AG09319 (cell line): ENCODE measurements at places on chromosomes 1 and 21.

DNA sequence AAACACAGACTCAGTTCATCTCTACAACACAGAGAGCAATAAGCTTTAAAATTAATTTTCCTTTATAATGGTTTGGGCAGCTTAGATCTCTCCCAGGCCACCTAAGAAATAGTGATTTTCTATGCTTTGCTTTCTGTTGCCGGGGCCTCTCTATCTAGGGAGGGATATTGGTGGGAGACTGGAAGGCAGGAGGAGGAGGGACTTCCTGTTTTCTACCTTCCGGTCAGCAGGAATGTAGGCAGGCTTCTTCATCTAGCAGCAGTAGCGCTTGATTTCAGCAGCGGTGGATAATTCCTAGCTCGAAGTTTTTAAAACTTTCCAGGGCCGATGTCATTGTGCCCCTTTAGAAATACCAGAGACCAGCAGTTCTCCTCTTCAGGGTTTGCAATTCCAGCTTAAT is 5.1 kb upstream of the DESI2 start:
- no peak for DNase-seq

GRCh38 chr21:45709173-45709572 is 65.6 kb downstream of the PCBP3 start:
- no peak for DNase-seq

DNA sequence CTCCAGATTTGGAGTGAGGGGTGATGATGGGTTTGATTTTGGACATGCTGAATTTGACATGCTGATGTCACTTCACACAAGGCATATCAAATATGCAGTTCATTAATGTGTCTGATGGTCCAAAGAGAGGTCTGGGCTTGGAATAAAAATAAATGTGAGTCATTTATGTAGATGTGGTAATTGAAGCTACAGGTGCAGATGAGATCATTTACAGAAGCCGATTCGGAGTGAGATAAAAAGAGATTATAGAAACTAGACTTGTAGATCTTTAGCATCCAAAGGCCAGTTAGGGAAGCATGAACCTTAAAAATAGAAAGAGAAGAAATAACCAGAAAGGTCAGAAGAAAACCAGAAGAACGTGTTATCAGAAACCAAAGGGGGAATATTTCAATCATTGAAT is 350.9 kb upstream of the ZP4 start:
- no peak for DNase-seq

DNA sequence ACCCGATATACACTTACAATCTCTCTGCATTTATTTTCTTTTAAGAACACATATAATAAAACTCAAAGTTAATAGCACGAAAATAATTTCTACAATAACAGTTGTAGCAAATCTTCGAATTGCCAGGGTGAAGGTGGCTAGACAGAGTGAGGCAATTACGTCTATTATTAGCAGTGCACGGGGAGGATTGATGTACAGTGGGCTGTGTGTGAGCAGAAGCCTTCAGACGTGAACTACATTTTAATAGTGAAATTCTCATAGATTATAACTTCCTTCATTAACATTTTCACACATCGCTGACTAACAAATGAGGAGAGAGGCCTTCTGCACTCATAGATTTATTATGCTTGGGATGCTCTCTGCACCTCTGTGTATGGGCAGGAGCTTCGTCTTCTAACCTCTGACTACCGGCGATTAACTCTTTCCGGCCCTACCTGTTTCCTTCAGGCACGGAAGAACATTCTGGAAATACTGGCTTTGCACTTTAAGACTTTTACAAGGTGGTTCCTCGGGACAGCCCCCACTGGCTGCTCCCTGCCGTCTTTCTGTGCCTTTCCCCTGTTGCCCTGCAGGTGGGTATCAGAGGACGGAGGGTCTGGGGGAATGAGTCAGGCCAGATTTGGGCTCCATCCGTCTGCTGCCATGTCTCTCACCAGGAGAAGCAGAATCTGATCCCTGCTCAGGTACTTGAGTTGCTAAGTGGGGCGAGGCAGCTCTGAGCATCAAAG is 200.5 kb downstream of the CAMTA1 start:
- DNase-seq = no peak

GRCh38 chr1:222798116-222798515 is 16.7 kb upstream of the DISP1 start:
- DNase-seq = no peak

DNA sequence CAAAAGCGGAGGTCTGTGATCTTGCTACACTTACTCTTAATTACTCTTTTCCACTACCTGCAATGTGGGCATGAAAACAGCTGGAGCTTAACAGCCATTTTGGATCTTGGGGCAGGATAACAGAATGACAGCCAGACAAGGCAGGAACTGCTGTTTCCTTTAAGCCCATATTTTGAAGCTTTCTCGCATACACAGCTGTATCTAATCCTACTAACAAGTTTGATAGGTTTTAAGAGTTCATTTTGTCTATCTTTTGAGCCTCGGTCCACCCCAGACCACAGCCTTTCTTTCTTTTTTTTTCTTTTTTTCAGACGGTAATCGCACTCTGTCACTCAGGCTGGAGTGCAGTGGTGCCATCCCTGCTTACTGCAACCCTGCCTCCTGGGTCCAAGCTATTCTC is 42.4 kb upstream of the CRB1 start:
- DNase-seq = no peak

DNA sequence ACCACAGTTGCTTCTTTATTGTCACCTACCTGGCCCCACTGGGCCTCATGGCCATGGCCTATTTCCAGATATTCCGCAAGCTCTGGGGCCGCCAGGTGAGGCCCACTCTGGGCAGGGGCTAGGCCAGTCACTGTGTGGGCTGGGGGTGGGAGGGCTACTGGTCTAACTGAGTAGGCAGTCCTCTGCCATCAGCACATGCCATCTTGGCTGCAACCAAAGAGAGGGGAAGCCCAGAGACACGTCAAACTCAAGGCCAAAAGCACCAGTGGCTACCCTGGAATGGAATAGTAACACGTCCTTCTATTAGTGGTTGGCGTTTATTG is 4.0 kb downstream of the HCRTR1 start:
- no peak for DNase-seq

GRCh38 chr1:234735476-234735875 is 125.5 kb upstream of the IRF2BP2 start:
- DNase-seq = no peak

- DNase-seq = peak; percentile 55
Measured at GRCh38 chr1:240242601-240243144, 151.0 kb downstream of the FMN2 start.

DNA sequence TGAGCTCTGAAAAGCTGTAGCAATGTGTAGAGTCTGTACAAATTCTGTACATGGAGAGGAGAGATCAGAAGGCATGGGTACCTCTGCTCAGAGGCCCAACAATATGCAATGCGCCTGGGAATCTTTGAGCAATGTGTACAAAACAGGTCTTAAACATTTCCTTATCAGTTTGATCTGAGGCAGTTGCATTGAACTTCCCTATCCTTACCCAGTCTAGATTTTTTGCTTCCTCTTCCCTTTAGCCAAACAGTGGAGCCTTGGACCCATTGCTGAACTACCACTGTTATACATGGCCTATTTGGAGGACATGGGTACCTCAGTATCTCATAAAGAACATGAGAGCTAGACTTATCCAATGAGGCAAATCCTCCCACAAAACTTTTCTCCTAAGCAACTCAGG is 12.6 kb upstream of the MNDA start:
- no peak for DNase-seq

DNA sequence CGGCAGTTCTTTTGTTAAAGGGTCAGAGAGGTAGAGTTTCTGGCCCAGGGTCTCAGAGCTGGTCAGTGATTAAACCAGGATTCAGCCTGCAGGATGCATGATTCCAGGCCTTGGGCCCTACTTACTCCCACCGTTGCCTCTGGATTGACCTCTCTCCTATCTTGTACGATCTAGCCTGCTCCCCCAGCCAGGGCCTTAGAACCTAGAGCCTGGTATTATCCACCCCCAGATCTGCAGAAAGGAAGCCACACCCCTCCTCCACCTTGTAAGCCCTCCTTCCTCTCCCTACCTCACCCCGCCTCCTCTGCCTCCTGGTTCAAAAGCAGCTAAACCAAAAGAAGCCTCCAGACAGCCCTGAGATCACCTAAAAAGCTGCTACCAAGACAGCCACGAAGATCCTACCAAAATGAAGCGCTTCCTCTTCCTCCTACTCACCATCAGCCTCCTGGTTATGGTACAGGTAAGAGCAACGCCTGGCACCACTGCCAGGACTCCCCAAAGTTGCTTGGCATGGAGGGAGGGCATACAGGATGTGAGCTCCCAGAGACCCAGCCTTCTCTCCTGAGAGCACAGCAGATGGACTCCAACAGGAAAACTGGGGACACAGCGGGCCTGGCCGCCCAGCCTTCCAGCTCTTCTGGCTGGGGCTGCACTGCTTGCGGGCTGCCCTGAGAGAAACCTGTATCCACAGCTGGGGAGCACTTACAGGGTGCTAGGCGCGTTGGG is at the start of gene CD52:
Gene CD52 (plus strand): TSS at position 347 of the 726 bp plus-strand sequence. CDS start 60 bp downstream, at position 407.
- no peak for DNase-seq

- no peak for DNase-seq
Measured at GRCh38 chr1:172360511-172360910, 60.0 kb upstream of the C1orf105 start.

DNA sequence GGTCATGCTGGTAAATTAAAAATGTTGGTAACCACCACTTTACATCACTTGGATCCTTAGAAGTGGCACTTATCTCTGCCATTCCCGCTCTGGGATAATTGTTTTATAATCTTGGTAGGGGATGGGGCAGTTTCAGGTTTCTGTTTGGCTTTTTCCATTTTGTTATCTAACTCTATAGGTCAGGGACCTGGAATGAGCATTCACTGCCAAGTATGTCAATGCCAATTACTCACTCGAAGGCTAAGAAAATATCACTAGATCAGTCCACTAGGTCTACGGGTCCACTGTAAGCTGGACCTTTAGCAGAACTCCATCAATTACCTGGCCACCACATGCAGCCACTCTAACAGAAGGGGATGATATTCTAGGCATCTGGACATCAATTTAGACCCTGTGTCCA is 4.5 kb upstream of the DIP2A start:
- no peak for DNase-seq

DNA sequence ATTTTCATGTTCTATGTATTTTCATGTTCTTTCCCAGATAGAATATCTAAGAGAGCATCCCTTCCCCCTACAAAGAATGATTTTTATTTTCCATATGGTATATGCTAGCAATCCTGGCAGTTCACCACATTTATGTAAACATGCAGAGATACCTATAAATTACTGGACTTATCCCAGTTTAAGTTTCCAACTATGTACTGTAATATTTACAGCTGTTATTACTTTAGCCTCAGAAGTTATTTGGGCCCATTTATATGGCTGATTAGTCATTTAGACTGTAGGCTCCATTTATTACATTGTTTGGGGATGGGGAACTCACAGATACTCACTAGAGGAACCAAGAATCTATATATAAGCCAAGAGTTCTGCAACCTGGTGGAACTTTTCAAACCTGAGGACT is 84.8 kb upstream of the WARS2 start:
- no peak for DNase-seq

DNA sequence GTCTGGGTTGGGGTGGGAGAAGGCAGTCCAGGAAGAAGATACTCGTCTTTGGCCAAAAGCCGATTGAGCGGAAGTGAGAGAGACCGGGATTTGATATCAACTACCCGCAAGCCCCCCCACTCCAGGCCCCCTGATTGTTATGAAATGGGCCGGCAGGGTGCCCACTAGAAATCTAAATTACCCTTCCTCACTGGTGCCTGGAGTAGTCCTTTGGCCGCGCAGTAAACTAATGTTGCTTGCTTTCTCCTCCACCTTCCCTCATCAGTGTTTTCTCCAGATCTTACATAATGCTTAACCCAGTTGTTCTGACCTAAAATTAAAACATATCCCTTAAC is 119.2 kb upstream of the BARHL2 start:
- no peak for DNase-seq
